Glomerular endothelial cell (primary cell): ENCODE measurements at places on chromosomes 12 and 14. TPM values are rescaled to one million over a fixed set of nuclear protein-coding genes. Genes with fewer than 3 reads are reported as not detected.

Gene MGP
- 2.6 and 9.1 TPM in 2 replicates for total RNA-seq

Gene RAB3IP
- total RNA-seq: 8.9 and 12.9 TPM in 2 replicates

Gene PPP4R4
- total RNA-seq: 0.06 and 0.58 TPM in 2 replicates

Gene TPPP2
- not detected in 2 replicates for total RNA-seq

Gene MFAP5
- total RNA-seq: 0.92 TPM in 1 of 2 replicates, not detected in the other

Gene CRADD
- 17.3 and 21.1 TPM in 2 replicates for total RNA-seq

Gene RASSF9
- total RNA-seq: 0.87 and 1.4 TPM in 2 replicates

Gene NPFF
- 0.70 TPM in 1 of 2 replicates, not detected in the other for total RNA-seq

Gene RTN1
- 3.7 and 6.5 TPM in 2 replicates for total RNA-seq

Gene SMOC1
- total RNA-seq: 1.1 TPM in 1 of 2 replicates, not detected in the other

Gene MYO1H
- total RNA-seq: not detected in 2 replicates

Gene APEX1
- 152 and 255 TPM in 2 replicates for total RNA-seq

Gene COL2A1
- total RNA-seq: not detected in 2 replicates

Gene NANOG
- 0.82 TPM in 1 of 2 replicates, not detected in the other for total RNA-seq

Gene CD69
- 16.9 and 32.5 TPM in 2 replicates for total RNA-seq

Gene MAP3K12
- total RNA-seq: 22.6 and 29.2 TPM in 2 replicates

Gene SERPINA1
- 0.87 and 0.88 TPM in 2 replicates for total RNA-seq

Gene HNRNPC
- total RNA-seq: 537 and 719 TPM in 2 replicates

Gene SLC8A3
- 0.06 TPM in 1 of 2 replicates, not detected in the other for total RNA-seq

Gene PA2G4
- 113 and 125 TPM in 2 replicates for total RNA-seq

Gene CMKLR1
- 0.05 and 0.06 TPM in 2 replicates for total RNA-seq

Gene PAN2
- 15.6 and 18.4 TPM in 2 replicates for total RNA-seq

Gene SIX4
- total RNA-seq: 4.8 and 6.4 TPM in 2 replicates

Gene KDM5A
- 56.2 and 70.1 TPM in 2 replicates for total RNA-seq

Gene NRL
- total RNA-seq: 0.70 and 4.9 TPM in 2 replicates

Gene CIROP
- total RNA-seq: not detected in 2 replicates

Gene SRRM4
- not detected in 2 replicates for total RNA-seq
